ENCODE measurements at places on chromosomes 13 and 19.

GRCh38 chr13:80973721-80974120 lies 632.8 kb upstream of the SPRY2 start:
- no peak for DNase-seq

- DNase-seq = peak; percentile 44
Observed at GRCh38 chr19:13784731-13785452, 10.4 kb upstream of the ZSWIM4 start.

DNA sequence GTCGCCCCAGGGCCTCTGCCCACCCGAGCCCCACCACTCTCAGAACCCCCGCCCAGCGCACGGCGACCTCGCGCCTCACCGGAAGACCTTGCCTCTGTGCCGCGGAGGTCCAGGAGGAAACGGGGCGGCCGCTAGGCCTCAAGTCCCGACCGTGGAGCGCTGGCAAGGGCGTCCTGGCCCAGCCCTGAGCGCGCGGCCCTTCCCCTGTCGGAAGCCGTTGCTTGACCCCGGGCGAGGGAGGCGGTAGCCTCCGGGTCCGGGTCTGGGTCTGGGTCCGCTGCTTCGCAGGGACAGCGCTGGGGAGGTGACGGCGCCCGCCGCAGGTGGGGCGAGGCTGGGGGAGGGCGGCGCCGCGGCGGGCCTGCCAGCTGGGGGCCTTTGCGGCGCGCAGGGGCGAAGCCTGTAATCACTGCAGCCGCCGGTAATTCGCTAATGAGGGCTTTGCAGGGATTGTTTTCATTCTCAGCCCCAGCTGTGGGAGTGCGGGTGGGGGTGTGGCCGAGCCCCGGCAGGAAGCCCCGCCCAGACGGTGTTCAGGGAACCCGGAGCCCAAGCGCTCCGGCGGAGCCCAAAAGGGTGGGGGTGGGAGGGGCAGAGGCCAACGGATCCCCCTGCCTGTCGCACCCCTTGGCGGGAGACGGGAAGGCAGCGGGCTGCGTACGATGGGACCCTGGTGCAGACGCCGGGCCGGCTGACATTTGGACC lies 8.6 kb downstream of the C19orf25 start:
- DNase-seq = peak; percentile 39

DNA sequence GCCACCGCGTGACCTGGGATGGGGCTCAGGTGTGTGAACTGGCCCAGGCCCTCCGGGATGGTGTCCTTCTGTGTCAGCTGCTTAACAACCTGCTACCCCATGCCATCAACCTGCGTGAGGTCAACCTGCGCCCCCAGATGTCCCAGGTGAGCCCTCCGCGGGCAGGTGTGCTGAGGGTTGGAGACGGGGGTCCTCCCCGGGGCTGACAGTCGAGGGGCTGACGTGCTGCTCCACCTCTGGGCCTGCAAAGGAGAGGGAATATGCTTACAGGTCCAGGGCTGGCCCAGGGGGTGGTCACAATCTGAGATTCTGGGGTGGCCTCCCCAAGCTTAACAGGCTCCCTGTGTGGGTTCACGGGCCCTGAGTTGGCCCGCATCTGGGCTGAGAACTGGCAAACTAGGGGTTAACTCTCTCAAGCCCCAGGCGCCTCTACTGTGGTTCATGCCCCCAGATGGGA lies 386 bp downstream of the VAV1 start:
- DNase-seq = no peak

DNA sequence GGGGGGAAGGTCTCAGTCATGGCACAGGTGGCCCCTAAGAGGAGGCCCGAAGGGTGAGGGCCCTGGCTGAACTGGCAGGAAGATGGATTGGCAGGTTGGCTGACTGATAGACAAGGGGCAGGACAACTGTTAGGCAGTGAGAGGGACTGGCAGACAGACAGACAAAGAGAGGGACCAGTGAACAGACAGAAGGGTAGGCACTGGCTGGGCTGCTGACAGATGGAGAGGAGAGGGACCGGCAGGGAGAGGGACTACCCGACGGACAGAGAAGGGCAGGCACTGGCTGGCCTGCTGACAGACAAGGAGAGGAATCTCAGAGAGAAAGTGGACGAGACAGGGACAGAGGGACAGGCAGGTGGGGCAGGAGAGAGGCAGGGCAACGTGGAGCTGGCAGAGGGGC lies 31.8 kb upstream of the EHD2 start:
- no peak for DNase-seq

GRCh38 chr19:18919086-18919899 lies at the start of the genes COPE and DDX49:
Gene COPE (minus strand): TSS chr19:18919387. CDS start chr19:18919348, 39 bp downstream.
Gene DDX49 (plus strand): TSS chr19:18919715. CDS start chr19:18919742, 27 bp downstream.
- peak; percentile 92 for DNase-seq

GRCh38 chr13:44686531-44686934 lies 110.4 kb upstream of the TSC22D1 start:
- DNase-seq = no peak

- DNase-seq = no peak
Observed at GRCh38 chr19:34667349-34668076, 9.4 kb downstream of the SCGB2B2 start.

- DNase-seq = no peak
Observed at GRCh38 chr13:106596275-106596937, 28.5 kb upstream of the ARGLU1 start.

- DNase-seq = no peak
Observed at GRCh38 chr13:79810669-79811068, 329.7 kb downstream of the NDFIP2 start.

- DNase-seq = no peak
Observed at GRCh38 chr19:2477732-2478191, 1.8 kb downstream of the GADD45B start.

DNA sequence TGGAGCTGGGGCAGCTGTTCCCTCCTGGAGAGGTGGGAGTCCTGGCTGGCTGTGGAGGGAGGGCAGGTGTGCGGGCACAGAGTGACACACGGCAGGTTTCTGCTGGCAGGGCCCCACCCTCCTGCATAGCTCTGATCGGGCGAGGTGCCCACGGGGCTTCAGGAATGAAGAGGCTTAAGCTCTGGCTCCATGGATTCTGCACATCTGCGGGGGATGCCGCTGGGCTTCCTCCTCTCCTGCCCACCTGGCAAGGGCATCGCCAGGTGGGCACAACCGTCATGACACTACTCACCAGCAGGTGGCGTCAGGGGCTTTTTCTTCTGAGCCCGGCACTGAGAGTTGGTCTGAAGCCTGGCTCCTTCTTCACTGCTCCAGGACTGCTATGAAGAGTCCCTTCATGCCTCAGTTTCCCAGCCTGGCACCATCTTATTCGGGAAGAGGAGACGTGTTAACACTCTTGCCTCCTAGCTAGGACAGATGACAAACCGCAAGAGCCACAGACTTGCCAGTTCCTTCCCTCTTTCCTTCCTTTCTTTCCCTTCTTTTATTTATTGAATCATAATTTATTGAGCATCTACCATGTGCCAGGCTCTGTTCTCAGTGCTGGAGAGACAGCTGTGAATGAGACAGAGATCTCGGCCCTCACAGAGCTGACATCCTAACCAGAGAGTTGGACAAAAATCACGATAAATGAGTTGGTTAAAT lies 15.2 kb upstream of the PAK4 start:
- peak; percentile 69 for DNase-seq

DNA sequence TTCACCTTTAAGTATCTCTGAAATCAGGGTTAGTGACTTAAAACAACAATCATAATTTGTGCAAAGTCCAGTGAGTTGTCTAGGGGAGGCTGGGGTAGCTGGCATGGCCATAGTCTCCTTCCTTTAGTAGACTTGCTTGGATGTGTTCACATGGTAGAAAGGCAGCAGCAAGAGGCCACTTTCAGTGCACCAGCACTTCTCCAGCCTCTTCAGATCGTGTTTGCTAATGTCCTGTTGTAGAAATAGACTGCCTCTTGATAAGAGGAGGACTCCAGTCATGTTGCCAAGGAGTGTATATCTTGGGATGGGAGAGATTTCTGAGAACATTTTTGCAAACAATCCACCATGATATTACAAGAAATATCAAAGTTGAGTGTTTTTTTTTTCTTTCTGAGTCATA lies 22.9 kb downstream of the WDFY2 start:
- DNase-seq = no peak

DNA sequence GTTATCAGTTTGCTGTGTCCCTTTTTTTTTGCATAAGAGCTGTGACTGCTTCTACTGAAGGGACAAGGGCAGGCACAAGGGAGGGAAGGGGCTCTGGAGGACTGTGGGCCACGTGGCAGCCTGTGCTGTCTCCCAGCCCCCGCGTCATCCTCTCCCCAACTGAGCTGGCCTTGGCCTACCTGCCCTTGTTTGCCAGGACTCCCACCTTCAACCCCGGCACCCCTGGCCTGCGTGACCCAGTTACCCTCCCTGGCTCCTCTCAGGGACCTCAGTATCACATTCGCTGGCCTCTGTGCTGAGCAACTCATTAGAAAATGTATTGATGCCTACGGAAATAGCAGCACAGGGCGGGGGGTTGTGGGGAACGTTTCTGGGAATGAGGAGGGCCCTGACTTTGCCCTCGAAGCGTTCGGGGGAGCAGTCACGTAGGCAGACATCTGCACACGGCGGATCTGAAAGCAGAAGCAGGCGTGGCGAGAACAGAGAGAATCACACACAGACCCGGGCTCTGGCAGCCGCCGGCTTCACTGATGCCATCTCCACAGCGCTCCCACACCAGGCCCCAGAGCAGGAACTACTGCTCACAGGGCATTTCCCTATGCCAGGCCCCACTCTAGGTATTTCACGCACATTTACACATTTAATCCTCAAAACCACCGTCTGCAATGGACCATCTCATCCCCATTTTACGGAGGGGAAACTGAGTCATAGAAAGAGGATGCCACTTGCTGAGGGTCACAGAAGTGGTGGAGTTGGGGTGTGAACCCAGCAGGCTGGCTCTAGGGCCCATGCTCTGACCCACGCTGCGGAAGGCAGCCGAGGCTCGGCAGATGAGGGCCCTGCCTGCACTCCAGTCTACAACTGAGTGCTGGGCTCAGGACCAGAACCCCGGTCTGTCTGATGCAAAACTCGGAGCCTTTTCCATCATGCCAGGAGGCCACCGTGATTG lies 5.7 kb upstream of the ATF5 start:
- DNase-seq = no peak

DNA sequence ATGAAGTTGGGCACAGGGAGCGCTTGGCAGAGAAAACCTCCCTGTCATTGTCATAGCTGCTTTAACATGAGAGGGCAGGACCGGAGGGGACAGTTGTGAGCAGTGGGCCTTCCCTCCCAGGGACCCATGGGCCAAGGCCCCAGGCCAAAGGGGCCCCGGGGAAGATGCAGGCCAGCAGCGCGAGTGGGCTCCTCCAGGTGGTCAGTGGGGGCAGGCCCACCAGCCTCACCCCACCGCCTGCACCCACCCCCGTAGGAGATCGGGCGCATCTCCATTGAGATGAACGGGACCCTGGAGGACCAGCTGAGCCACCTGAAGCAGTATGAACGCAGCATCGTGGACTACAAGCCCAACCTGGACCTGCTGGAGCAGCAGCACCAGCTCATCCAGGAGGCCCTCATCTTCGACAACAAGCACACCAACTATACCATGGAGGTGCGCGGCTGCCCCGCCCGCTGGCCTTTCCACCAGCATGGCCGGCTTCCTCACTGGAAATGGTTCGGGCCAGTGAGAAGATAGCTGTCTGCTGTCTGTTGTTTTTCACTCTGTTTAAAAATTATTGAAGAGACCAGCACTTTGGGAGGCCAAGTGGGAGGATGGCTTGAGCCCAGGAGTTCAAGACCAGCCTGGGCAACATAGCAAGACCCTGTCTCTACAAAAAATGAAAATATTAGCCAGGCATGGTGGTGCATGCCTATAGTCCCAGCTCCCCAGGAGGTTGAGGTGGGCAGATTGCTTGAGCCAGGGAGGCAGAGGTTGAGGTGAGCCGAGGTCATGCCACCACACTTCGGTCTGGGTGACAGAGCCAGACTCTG lies 18.6 kb downstream of the CAPN12 start:
- no peak for DNase-seq

DNA sequence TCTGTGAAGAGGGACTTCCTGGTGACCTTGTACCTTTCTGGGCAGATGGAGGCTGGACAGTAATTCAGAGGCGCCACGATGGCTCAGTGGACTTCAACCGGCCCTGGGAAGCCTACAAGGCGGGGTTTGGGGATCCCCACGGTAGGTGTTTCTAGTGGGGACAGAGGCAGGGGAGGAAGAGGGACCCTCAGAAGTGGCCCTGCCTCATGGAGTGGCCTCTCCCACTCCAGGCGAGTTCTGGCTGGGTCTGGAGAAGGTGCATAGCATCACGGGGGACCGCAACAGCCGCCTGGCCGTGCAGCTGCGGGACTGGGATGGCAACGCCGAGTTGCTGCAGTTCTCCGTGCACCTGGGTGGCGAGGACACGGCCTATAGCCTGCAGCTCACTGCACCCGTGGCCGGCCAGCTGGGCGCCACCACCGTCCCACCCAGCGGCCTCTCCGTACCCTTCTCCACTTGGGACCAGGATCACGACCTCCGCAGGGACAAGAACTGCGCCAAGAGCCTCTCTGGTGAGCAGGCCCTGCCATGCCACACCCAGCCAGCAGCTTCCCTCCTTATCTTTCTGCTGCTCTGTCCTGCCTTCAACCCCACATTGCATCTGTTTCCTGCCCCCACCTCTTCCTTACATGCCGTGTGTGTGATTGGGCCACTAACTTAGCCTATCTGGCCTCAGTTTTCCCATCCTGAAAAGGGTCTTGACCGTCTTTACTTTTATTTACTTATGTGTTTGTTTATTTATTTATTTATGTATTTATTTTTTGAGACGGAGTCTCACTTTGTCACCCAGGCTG lies 7.3 kb downstream of the ANGPTL4 start:
- DNase-seq = no peak

GRCh38 chr19:55344444-55344843 lies 4.8 kb downstream of the KMT5C start:
- no peak for DNase-seq

DNA sequence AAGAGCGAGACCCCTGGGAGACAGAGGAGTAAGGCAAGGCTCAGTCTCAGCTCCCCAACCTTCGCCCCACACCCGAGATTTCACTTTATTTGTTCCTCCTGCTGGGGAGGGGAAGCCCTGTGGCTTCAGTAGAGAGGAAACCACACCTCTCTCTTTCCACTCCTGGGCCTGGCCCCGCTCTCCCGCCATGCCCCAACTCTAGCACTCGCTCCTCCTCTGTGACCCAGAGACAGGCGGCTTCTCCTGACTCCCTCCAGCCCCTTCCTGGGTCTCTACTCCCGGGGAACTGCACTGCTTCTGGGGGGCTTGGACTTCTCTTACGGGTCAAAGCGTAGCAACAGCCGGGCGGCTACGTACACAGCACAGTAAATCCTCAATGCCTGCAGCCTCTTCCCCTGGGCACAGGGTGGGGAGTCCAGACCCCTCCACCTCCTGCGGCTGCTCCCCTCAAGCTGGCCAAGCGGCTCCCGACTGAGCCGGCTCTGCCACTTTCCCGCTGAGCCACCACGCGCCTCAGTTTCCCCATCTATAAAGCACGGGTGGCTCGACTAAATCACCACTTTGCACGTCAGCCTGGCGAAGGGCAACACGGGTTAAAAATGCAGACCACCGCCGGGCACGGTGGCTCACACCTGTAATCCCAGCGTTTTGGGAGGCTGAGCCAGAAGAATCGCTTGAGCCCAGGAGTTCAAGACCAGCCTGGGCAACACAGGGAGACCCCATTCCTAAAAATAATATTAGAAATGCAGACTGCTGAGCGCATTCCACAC lies 1.4 kb downstream of the RNF126 start:
- peak; percentile 55 for DNase-seq
